ENCODE measurements at places on chromosomes 3 and 15.

GRCh38 chr3:12286927-12287726 lies 1.7 kb upstream of the PPARG start:
- no peak for DNase-seq

GRCh38 chr3:31094048-31094447 lies 199.6 kb upstream of the GADL1 start:
- DNase-seq, result no peak

DNA sequence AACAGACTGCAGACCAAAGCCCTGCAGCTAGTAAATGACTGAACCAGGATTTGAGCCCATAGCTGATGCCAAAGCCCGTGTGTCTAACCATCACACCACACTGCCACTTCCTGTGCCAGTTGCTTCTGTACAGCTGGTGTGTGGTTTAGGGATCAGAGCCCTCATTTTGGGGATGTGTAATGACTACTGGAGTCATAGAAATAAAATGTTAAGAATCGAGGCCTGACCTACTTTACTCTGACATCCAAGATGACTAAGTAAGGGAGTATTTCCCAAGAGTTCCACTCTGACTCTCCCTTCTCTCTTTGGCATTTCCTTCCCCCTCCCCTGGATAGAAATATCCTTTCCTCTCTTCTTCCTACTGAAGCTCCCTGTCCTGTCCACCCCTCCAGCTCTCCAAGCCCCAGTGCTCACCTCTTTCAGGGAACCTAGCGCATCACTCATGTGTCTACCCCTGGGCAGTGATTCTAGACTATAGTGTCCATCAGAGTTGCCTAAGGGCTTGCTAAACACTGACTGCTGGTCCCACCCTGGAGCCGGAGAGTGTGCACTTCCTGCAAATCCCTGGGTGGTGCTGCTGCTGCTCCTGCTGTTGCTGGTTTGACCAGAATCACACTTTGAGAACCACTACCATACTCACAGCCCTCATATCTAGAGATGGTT lies 53.8 kb downstream of the MGLL start:
- DNase-seq, result no peak

GRCh38 chr15:40829115-40829514 lies 607 bp upstream of the PPP1R14D start:
- no peak for DNase-seq

- no peak for DNase-seq
These were observed 50.9 kb upstream of the MRPL3 start for GRCh38 chr3:131553495-131554247.

- no peak for DNase-seq
These were observed 91.3 kb downstream of the LARS2 start for GRCh38 chr3:45479621-45480035.

DNA sequence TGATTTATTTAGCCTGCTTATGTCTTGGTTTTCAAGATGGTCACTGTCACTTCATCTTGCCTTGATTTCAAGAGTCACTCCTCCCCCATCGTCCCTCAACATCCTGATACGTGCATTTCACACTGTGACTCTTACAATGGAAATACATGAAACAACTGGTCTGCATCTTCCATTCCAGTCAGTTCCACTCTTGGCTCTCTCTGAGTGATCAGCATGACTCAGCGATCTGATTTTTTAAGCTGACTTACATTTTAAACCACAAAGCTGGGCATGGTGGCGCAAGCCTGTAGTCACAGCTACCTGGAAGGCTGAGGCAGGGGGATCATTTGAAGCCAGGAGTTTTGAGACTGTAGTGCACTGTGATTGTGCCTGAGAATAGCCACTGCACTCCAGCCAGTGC lies 271.2 kb upstream of the ROPN1 start:
- no peak for DNase-seq

- DNase-seq, result no peak
These were observed 4.5 kb upstream of the PARP15 start for GRCh38 chr3:122572940-122573412.

Data from stimulated activated CD4-positive, alpha-beta T cell treated with anti-CD3 and anti-CD28 coated beads, Interleukin-1b, Interleukin-23, amount 100 ng/mL, for 1 hour (primary cell).